ENCODE measurements at places on chromosomes 1 and 21. TPM values are rescaled to one million over a fixed set of nuclear protein-coding genes. Genes with fewer than 3 reads are reported as not detected.
A peak's percentile ranks its signal among the peaks of the same experiment; 100 is the strongest.

DNA sequence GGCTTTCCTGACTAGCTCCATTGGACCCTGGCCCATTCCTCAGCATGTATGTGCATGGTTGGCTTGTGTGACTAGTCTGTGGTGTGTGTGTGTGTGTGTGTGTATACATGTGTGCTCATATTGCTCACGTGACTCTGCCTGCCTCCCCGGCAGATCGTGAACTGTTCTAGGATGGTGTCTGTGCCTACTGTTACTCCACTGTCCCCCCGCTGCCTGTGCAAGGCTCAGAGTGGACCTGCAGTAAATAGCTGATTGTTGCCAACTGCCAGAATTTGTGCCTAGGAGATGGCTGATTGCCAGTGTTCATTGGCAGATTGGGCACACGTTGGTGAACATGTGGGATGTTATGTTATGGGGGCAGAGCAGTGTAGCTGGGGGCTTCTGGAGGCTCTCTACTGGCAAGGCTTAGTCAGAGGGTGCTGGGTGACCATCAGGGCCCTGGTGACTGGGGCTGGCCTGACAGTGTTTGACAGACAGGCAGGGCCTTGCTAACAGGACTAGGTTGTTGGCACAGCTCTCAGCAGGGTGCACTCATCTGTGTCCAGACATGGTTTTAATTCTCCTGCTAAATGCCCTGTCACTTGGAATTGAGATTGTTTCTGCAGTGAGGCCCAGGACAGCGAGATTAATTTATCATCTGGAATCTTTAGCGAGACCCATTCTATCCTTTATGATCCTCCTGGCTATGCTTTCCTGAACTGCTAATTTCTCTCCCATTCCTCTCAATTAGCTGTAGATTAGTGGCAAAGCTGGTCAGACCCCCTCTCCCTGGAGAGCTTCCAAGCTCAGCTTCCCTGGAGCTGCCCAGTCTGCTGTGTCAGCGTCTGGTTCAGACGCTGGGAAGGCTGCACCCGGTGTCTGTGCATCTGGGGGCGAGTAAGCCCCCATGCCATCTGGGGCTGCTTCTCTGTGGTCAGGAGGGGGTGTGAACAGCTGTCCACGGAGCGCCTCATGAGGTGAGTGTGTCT is 20.8 kb downstream of the SLC6A17 start:
- peak; percentile 35 for DNase-seq

DNA sequence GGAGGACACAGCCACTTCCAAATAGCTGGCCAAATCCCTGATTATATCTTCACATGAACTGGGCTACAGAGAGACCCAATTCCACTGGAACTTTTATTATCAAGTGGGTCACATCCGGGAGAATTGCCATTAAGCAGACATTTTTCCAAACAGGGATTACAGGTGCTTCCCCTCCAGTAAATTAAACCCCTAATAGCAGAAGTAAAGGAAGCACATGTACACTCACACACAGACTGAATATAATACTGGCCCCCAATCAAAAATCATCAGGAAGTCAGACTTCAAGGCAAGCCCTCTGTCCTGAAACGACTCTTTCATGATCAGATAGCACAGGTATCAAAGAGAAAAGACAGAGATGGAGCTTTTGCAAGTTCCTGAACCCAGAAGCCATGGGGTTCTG is 118.6 kb upstream of the PPP2R5A start:
- DNase-seq: no peak

GRCh38 chr1:58000116-58000515 is 546.4 kb downstream of the OMA1 start:
- DNase-seq: peak; percentile 2

FHAD1 gene
- total RNA-seq: 3.8 TPM

CTH gene
- 1.0 TPM for total RNA-seq

- DNase-seq: no peak
Measured at GRCh38 chr21:43267391-43268085, 98.7 kb downstream of the CRYAA start.

SERTAD4 gene
- 7.0 TPM for total RNA-seq

DNA sequence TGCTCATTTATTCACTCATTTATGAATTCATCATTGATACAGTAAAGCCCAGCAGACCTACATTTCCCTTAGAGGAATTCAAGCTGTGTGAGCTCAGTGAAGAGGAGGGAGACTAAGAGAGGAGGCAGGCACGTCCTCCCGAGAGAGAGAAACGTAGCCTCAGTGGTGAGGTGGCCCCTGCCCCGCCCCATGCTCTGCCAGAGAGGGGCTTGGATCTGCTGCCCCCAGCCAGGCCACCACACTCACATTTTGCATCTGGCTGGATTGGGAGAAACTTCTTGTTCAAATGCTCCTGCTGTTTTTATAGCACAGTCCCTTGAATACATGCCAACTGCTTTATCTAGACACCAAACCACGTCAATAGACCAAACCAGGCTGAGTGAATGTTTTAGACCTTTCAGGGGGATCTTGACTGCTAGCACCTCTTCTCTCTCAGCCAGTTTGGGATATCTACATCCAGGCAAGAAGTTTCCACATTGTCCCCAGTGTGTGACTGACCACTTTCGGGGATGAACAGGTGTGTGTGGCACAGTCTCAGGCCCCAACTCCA is 67.7 kb upstream of the AJAP1 start:
- DNase-seq: no peak

SIM2 gene
- total RNA-seq: 14.6 TPM

GRCh38 chr1:59556398-59556797 is 258.4 kb upstream of the HOOK1 start:
- DNase-seq: no peak

TSPEAR gene
- total RNA-seq: 1.0 TPM

CBR3 gene
- total RNA-seq: 6.5 TPM

DNA sequence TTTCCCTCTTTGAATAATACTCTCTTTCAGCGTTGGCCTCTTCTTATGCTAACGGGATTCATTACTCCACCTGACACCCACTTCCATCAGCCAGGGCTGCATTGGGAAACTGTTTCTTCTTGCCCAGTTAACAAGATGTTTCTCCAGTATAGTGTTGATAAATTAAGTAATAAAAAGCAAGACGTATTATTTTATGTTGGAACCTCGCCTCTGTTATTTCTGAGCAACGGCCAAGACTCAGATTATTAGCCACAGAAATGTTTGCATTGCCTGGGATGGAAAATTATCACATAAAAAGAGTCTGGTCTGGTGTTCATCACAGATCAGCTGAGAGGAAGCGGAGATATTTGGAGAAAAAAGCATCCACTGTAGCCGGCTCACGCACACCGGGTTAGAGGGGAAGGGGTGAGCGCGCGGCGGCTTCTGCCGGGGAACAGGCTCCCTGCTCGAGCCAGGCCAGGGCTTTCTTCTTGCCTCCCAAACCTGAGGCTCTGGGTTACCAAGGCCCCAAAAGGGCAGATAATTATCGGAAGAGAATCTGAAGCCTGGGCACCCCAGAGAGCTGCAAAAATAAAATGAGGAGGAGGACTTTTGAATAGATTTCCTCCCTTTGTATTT is 189.5 kb downstream of the PRDM16 start:
- DNase-seq: peak; percentile 29

FCMR gene
- total RNA-seq: 4.4 TPM

GRCh38 chr1:143661418-143662101 is 310.2 kb downstream of the FAM72C start:
- no peak for DNase-seq

DNA sequence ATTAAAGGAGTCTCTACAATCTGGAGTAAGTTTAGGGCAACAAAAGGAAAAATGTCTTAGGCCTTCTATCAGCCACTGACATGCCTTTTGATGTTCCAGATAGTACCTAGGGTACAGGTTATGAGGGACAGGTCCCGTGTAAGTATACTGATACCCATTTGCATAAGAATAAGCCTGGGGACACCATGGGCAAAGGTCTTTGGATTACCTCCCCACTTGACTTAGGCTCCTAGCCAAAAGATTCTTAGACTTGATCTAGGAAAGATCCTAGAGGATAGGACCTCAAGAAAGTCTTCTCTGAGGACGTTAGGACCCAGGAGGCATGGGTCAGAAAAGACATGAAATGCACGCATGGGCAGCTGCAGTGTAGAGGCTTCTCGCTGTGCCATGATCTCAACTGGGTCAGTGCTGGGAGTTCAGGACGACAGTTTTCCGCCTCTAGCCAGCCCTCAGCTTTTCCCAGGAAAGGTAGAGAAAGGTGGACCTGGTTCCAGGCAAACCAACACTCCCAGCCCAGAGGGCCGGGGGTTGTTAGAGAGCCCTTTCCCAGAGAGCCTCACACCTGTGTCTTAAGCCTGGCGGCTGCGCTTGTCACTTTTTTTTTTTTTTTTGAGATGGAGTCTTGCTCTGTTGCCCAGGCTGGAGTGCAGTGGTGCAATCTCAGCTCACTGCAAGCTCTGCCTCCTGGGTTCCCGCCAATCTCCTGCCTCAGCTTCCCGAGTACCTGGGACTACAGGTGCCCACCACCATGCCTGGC is 26.6 kb downstream of the MSTO1 start:
- no peak for DNase-seq

DNA sequence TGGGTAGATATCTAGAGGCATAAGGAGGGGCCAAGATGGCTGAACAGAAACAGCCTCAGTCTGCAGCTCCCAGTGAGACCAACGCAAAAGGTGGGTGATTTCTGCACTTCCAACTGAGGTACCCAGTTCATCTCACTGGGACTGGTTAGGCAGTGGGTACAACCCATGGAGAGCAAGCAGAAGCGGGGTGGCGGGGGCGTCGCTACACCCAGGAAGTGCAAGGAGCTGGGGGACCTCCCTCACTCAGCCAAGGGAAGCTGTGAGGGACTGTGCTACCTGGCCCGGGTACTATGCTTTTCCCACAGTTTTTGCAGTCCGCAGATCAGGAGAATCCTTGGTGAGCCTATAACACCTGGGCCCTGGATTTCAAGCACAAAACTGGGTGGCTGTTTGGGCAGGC is 26.0 kb downstream of the KIFAP3 start:
- DNase-seq: no peak

DNA sequence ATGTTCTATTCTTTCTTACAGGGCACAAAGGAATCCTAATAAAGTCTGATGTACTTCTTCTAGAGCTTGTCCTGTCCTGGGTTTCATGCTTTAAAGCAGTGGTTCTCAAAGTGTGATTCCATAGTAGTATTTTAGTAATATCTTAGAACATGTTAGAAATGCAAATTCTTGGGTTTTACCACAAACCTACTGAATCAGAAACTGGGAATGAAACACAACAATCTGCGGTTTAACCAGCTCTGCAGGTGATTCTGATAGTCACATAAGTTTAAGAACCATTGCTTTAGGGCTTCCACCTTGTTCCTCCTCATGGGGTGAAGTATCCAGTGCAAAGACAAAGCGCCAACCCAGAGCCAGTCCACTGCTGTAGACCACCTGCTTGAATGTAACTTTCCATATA is 41.1 kb downstream of the NGF start:
- no peak for DNase-seq

DNALI1 gene
- total RNA-seq: 1.6 TPM

GRCh38 chr1:69171248-69171647 is 396.5 kb upstream of the LRRC7 start:
- no peak for DNase-seq

All from tongue (tissue), 3 donors.